Fibroblast of villous mesenchyme (primary cell): ENCODE measurements at places on chromosomes 13 and 19. TPM values are rescaled to one million over a fixed set of nuclear protein-coding genes. Genes with fewer than 3 reads are reported as not detected.

Gene KISS1R
- not detected in 2 replicates for total RNA-seq

Gene C19orf73
- total RNA-seq: 0.32 TPM in 1 of 2 replicates, not detected in the other

Gene ZNF546
- total RNA-seq: 3.9 and 8.2 TPM in 2 replicates

Gene GRIK5
- total RNA-seq: not detected in 2 replicates

Gene SLITRK1
- not detected in 2 replicates for total RNA-seq

Gene ZNF880
- total RNA-seq: 21.6 and 30.0 TPM in 2 replicates

Gene ATXN8OS
- not detected in 2 replicates for total RNA-seq

Gene LIM2
- not detected in 2 replicates for total RNA-seq

Gene CBARP
- 5.8 and 6.0 TPM in 2 replicates for total RNA-seq

Gene PAF1
- 29.6 and 33.2 TPM in 2 replicates for total RNA-seq

Gene ZNF324B
- 10.4 and 11.6 TPM in 2 replicates for total RNA-seq

Gene ZNF682
- total RNA-seq: 0.86 and 1.3 TPM in 2 replicates

Gene MADCAM1
- under 0.01 TPM in 2 replicates for total RNA-seq

Gene CATSPERD
- not detected in 2 replicates for total RNA-seq

Gene PINLYP
- total RNA-seq: 3.5 TPM in 2 replicates

Gene KRTDAP
- not detected in 2 replicates for total RNA-seq

Gene ADGRE3
- not detected in 2 replicates for total RNA-seq

Gene CRX
- not detected in 2 replicates for total RNA-seq

Gene BEST2
- total RNA-seq: not detected in 2 replicates

Gene ZFR2
- not detected in 2 replicates for total RNA-seq

Gene SLITRK6
- total RNA-seq: 0.32 TPM in 1 of 2 replicates, not detected in the other

Gene ATP8B3
- 0.86 and 1.6 TPM in 2 replicates for total RNA-seq

Gene PSG4
- 1.9 and 121 TPM in 2 replicates for total RNA-seq

Gene OR7D2
- total RNA-seq: 0.43 TPM in 1 of 2 replicates, not detected in the other

Gene AP2S1
- total RNA-seq: 113 and 166 TPM in 2 replicates

Gene SIGLEC12
- not detected in 2 replicates for total RNA-seq

Gene N4BP2L2
- total RNA-seq: 111 and 128 TPM in 2 replicates

Gene KCTD4
- total RNA-seq: 0.32 and 0.43 TPM in 2 replicates

Gene LSR
- total RNA-seq: 0.86 and 1.6 TPM in 2 replicates

Gene TUBB4A
- not detected in 2 replicates for total RNA-seq

Gene PBX4
- 0.64 and 1.7 TPM in 2 replicates for total RNA-seq

Gene FBXL12
- total RNA-seq: 21.6 and 26.7 TPM in 2 replicates

Gene SPACA4
- not detected in 2 replicates for total RNA-seq

Gene PRSS57
- total RNA-seq: not detected in 2 replicates

Gene NRTN
- 0.32 TPM in 1 of 2 replicates, not detected in the other for total RNA-seq

Gene PLK5
- total RNA-seq: under 0.01 TPM in 1 of 2 replicates, not detected in the other

Gene SRRM5
- total RNA-seq: under 0.01 TPM in 2 replicates

Gene ESD
- 98.2 and 118 TPM in 2 replicates for total RNA-seq

Gene FSD1
- 8.6 and 9.3 TPM in 2 replicates for total RNA-seq

Gene NCAN
- total RNA-seq: under 0.01 TPM in 1 of 2 replicates, not detected in the other

Gene TEAD2
- total RNA-seq: 37.6 and 38.7 TPM in 2 replicates

Gene SPC24
- 39.7 and 44.5 TPM in 2 replicates for total RNA-seq

Gene RASIP1
- 0.97 and 2.6 TPM in 2 replicates for total RNA-seq

Gene SBK3
- total RNA-seq: under 0.01 TPM in 2 replicates

Gene CNN1
- total RNA-seq: 61.3 and 148 TPM in 2 replicates

Gene NDFIP2
- total RNA-seq: 60.6 and 131 TPM in 2 replicates

Gene DIAPH3
- total RNA-seq: 20.9 and 30.7 TPM in 2 replicates

Gene GATAD2A
- total RNA-seq: 44.5 and 57.0 TPM in 2 replicates

Gene ZNF439
- 2.6 and 4.3 TPM in 2 replicates for total RNA-seq

Gene ATP1A3
- not detected in 2 replicates for total RNA-seq

Gene CEACAM6
- total RNA-seq: not detected in 2 replicates

Gene GZMM
- 0.32 and 0.43 TPM in 2 replicates for total RNA-seq

Gene IGFL3
- total RNA-seq: not detected in 2 replicates

Gene ZNF829
- total RNA-seq: 2.6 and 3.5 TPM in 2 replicates
